Spinal cord (tissue), 10 donors: ENCODE measurements at places on chromosomes 6 and 20. TPM values are rescaled to one million over a fixed set of nuclear protein-coding genes. Genes with fewer than 3 reads are reported as not detected.

The HLA-DRB1 gene
- 17.0 TPM for total RNA-seq

DNA sequence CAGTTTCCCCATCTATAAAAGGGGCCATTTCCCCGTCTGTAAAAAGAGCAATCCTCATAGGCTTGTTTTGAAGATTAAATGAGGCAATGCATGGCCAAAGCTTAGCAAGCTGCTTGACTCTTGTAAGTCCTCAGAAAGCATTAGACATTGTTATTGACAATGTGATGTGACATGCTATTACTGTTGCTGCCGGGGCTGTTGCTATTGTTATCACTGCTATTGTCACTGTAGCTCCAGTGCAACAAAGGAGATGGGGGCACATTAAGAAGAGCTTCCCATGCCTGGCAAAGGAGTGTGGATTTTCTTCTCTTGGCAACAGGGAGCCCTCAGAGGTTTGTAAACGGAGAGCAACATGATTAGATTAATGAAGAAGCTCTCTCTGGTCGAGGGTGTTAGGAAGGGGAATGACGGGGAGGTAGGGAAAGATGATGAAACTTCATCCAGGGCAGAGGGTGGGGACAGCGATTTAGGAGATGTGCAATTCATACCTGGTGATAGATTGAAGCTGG is 33.1 kb upstream of the FAM83D start:
- peaks cover 36% of the 10 kb centered on the region for H3K4me1 ChIP-seq
- no peaks in the 10 kb centered on the region for H3K27me3 ChIP-seq
- no peak for DNase-seq
- no peak overlapping the region for H3K4me3 ChIP-seq

DNA sequence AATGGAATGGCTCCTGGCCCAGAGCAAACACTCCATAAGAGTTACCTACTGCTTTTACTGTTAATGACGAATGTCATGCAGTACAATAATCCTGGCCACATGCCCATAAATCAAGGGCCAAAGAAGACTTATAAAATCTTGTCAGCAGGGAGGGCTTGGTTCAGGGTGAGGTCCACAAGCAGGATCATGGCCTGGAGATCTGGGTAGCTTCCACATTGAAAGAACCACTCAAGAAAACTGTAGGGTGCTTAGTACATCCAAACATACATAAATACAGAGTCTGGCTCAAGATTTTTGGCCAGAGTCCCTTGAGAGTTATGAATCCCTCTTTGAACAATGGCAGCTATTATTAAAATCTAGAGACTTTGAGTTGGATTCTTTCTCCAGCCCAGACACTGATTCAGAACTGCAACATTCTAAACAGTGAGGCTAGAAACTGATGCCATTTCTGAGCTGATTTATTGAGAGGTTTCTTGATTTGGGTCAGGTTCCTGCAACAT is 188.7 kb downstream of the CDC5L start:
- H3K4me3 ChIP-seq: no peak overlapping the region
- no peaks in the 10 kb centered on the region for H3K27me3 ChIP-seq
- no peaks in the 10 kb centered on the region for H3K4me1 ChIP-seq

GRCh38 chr6:108623995-108624394 is 63.3 kb downstream of the FOXO3 start:
- no peaks in the 10 kb centered on the region for H3K36me3 ChIP-seq
- DNase-seq: no peak
- no peak overlapping the region for H3K4me3 ChIP-seq
- no peak overlapping the region for H3K27ac ChIP-seq

DNA sequence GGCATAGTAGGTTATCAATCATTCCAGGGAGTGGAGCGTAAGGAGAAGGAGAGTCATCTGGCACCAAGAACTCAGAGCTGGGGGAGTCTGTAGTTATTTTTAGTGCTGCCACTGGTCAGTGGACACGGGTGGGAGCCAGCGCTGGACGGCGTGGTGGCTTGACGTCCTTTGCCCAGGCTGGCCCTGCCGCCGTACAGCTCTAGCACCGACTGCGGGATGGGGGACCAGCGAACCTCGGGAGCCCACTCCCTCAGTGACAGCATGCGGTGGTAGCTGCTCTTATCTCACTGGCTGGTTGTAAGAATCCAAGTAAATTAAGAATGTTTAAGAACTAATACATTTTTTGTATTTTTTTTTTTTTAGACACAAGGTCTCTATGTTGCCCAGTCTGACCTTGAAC is 32.5 kb upstream of the RPS6KA2 start:
- no peak for DNase-seq
- peaks cover 10% of the 10 kb centered on the region for H3K4me1 ChIP-seq

DNA sequence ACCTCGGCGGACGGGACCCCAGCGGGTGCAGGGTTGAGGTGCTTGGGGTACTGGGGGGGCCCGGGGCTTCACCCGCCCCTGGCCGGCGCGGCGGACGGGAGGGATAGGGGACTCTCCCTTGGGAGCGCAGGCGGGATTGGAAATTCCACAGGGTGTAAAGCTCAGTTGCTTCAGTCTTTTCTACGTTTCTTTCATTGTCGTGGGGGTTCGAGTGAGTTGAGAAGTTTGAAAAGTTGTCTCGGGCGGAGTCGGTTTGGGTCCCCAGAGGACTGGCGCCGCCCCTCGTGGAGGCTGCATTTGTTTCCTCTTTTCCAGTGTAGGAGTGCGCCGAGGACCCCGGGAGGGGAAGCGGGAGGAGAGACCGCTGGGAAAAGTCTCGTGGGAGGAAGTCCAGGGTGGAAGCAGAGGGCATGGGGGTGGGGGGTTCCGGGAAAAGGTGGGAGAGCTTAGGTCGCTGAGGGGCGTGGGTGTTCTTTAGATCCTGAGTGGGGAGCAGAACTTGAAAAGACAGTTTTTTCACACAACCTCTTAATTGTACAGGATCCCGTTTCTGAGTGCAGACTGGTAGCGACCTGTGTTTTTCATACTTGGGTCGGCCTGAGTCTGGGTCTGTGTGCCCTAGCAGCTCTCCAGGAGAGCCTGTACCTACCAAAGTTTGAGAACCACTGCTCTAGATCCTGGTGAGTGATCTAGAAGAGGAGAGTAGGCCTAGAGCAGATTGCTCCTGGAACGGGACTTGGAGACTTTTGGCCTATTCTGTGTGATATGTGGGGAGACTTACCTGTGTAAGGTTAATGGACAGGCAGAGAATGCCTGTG is 495 bp downstream of the FAM83B start:
- H3K27ac ChIP-seq: no peak overlapping the region
- H3K36me3 ChIP-seq: no peaks in the 10 kb centered on the region
- H3K27me3 ChIP-seq: peaks cover 23% of the 10 kb centered on the region
- peak overlapping the region; percentile 7 for H3K4me3 ChIP-seq

- peaks cover 35% of the 10 kb centered on the region for H3K27me3 ChIP-seq
- peak overlapping the region; percentile 34 for H3K4me3 ChIP-seq
- no peak for DNase-seq
- peak overlapping the region; percentile 62 for H3K27ac ChIP-seq
- H3K36me3 ChIP-seq: peaks cover 4% of the 10 kb centered on the region
- H3K4me1 ChIP-seq: peaks cover 26% of the 10 kb centered on the region
Observed at GRCh38 chr20:9516234-9516871, 2.0 kb downstream of the LAMP5 start.

The CLDN20 gene
- total RNA-seq: 0.79 TPM

The DYNLT2 gene
- total RNA-seq: 3.0 TPM

DNA sequence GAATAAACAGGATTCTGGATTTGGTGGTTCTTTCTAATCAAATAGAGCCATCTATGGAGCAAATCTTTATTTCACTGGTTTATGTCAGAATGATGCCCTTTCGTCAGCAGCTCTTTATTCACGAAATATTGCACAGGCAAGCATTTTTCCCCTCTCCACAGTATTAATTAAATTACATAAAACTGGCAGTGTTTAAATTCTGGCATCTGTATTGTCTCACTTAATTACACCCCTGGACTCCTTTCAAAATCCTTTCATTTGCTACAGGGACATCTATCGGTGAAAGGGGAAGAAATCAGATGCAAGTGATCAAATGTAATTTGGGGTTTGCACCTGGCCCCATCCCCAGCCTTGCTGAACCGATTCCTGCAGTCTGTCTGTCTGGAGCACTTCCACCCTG is 801.9 kb downstream of the QKI start:
- DNase-seq: peak; percentile 73
- H3K4me3 ChIP-seq: no peak overlapping the region
- H3K36me3 ChIP-seq: no peaks in the 10 kb centered on the region
- H3K4me1 ChIP-seq: peaks cover 6% of the 10 kb centered on the region
- H3K27me3 ChIP-seq: no peaks in the 10 kb centered on the region

DNA sequence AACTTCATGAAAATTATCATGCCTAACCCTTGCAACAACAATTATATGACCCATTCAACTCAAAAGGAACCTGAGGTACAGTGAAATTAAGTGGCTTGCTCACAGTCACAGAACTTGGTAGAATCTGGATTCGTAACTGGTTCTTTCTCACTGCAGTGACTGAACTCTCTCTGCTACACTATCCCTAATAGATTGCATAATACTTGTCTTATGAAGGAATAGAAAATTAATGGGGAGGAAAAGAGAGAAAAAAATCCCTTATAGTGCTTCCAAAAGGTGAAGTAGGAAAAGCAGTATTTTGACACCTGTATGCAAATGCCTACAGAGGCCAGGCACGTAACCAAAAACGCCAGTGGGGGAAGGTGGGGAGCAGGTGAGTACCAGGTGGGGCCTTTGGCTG is 186.6 kb downstream of the LY86 start:
- no peak overlapping the region for H3K27ac ChIP-seq
- no peaks in the 10 kb centered on the region for H3K36me3 ChIP-seq
- no peak for DNase-seq
- H3K4me3 ChIP-seq: no peak overlapping the region
- H3K27me3 ChIP-seq: no peaks in the 10 kb centered on the region

DNA sequence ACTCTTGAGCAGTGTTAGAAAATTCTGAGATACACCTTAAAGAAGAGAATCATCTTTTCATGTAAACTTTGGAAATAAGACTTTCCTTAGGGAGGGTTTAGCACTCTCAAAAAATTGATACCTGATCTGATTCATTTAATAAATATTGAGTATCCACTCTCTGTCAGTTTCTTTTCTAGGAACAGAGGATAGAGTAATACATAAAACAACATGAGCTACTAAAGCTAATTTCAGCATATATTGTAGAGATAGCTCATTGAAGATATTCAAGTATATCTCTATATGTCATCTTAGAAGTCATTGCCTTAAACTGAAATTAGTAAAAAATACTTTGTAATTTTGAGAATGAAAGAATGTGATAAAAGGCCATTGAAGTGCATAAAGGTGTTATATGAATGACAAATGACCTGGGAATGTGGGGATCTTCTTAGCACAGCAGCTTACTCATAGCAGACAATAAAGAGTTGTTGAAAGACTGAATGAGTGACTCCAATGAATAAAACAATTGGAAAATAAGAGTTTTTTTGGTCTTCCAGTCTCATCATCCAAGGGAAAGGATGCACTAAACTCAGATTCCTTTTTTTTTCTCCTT is 29.2 kb downstream of the RHAG start:
- no peak overlapping the region for H3K27ac ChIP-seq
- no peaks in the 10 kb centered on the region for H3K36me3 ChIP-seq
- no peak for DNase-seq

GRCh38 chr6:31582230-31582643 is at the start of gene LTB:
Gene LTB, minus strand, starts transcription at chr6:31582424. Its CDS starts 7 bp downstream, at chr6:31582417.
- no peak for DNase-seq
- H3K36me3 ChIP-seq: no peaks in the 10 kb centered on the region
- H3K4me1 ChIP-seq: peaks cover 29% of the 10 kb centered on the region
- H3K4me3 ChIP-seq: peak within 1 kb of the TSS; percentile 88
- peaks cover 2% of the 10 kb centered on the region for H3K27me3 ChIP-seq

GRCh38 chr20:60718743-60719480 is 533.1 kb upstream of the CDH4 start:
- no peaks in the 10 kb centered on the region for H3K27me3 ChIP-seq
- H3K4me3 ChIP-seq: no peak overlapping the region
- H3K4me1 ChIP-seq: peaks cover 5% of the 10 kb centered on the region
- H3K36me3 ChIP-seq: no peaks in the 10 kb centered on the region

The CFAP61 gene
- 9.8 TPM for total RNA-seq

- no peaks in the 10 kb centered on the region for H3K27me3 ChIP-seq
- H3K4me3 ChIP-seq: no peak overlapping the region
- H3K36me3 ChIP-seq: no peaks in the 10 kb centered on the region
Observed at GRCh38 chr6:38755207-38755606, 40.1 kb downstream of the DNAH8 start.

The C20orf141 gene
- not detected for total RNA-seq

The RNF182 gene
- total RNA-seq: 11.6 TPM
